GM23248 (cell line): ENCODE measurements at places on chromosomes 11 and 22.
A peak's percentile ranks its signal among the peaks of the same experiment; 100 is the strongest.

GRCh38 chr11:22508665-22509064 lies 117.0 kb downstream of the FANCF start:
- H3K4me1 ChIP-seq, result peaks cover 23% of the 10 kb centered on the region
- no peak overlapping the region for H3K27ac ChIP-seq
- DNase-seq, result no peak
- H3K27me3 ChIP-seq, result no peaks in the 10 kb centered on the region
- H3K36me3 ChIP-seq, result no peaks in the 10 kb centered on the region

- no peaks in the 10 kb centered on the region for H3K27me3 ChIP-seq
- no peak for DNase-seq
- H3K4me1 ChIP-seq, result no peaks in the 10 kb centered on the region
- H3K36me3 ChIP-seq, result peaks cover 82% of the 10 kb centered on the region
These were observed 16.4 kb downstream of the FNBP4 start for GRCh38 chr11:47750725-47751124.

DNA sequence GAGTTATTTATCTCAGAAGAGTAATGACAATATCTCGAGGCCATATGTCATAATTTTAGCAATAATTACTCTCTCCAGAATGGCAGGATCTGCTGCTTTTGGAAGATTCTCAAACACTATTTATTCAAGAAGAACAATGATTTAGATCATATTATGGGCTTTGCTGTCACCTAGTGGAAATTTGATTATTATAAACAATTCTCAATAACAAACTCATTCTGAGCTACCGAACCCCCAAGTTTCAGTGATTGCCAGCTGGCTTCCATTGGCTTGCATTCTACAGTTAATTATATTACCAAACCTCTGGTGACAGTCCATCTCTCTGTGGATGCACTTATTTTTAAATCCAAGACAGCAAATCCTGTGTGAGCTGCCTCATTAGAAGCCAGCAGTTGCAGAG lies 27.9 kb upstream of the SLC36A4 start:
- H3K27ac ChIP-seq, result no peak overlapping the region
- no peaks in the 10 kb centered on the region for H3K36me3 ChIP-seq
- H3K27me3 ChIP-seq, result peaks cover 12% of the 10 kb centered on the region
- H3K4me1 ChIP-seq, result no peaks in the 10 kb centered on the region
- H3K4me3 ChIP-seq, result no peak overlapping the region

DNA sequence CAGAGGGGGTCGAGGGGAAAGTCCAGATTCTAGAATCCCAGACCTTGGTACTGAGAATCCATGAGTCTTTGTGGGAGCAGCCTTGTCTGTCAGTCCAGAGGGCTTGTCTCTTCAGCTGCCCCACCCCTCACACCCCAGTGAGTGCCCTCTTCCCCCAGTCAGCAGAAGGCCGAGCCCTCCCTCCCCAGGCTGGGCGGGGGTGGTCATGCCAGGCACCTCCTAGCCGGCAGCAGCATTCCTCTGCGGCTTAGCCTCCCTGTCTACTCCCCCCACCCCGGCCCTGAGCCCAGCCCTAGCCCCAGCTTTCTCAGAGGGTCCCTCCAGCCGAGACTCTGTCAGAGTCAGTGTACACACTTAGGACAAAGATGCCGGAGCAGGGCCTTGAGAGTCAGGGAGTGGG lies 4.6 kb downstream of the SOX10 start:
- no peak overlapping the region for H3K27ac ChIP-seq
- DNase-seq, result no peak
- H3K27me3 ChIP-seq, result no peaks in the 10 kb centered on the region

GRCh38 chr22:47446331-47446730 lies 683.9 kb downstream of the TBC1D22A start:
- no peak overlapping the region for H3K4me3 ChIP-seq
- no peak overlapping the region for H3K27ac ChIP-seq
- H3K36me3 ChIP-seq, result no peaks in the 10 kb centered on the region

DNA sequence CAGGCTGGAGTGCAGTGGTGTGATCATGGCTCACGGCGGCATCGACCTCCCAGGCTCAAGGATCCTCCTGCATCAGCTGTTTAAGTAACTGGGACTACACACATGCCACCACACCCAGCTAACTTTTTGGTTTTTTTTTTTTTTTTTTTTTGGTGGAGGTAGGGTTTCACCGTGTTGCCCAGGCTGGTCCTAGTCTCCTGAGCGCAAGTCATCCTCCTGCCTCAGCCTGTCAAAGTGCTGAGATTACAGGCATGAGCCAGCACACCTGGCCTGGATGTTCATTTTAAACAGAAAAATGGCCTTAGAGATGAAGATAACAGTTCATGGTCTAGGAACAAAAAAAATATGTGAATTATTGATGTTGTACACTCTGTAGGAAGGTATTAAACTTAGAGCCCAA lies 13.6 kb upstream of the SLC25A18 start:
- no peaks in the 10 kb centered on the region for H3K4me1 ChIP-seq
- no peaks in the 10 kb centered on the region for H3K36me3 ChIP-seq
- DNase-seq, result no peak
- no peaks in the 10 kb centered on the region for H3K27me3 ChIP-seq

GRCh38 chr22:21697880-21698279 lies 32.1 kb downstream of the PPIL2 start:
- no peaks in the 10 kb centered on the region for H3K36me3 ChIP-seq
- H3K27ac ChIP-seq, result peak overlapping the region; percentile 22; the same call in 1 of the 2 replicates
- no peak overlapping the region for H3K4me3 ChIP-seq
- peaks cover 12% of the 10 kb centered on the region for H3K4me1 ChIP-seq
- H3K27me3 ChIP-seq, result no peaks in the 10 kb centered on the region
- peak; percentile 63 for DNase-seq

GRCh38 chr22:29635734-29636357 lies 32.4 kb downstream of the NF2 start:
- peak; percentile 77 for DNase-seq
- H3K4me3 ChIP-seq, result no peak overlapping the region
- H3K4me1 ChIP-seq, result peaks cover 30% of the 10 kb centered on the region

DNA sequence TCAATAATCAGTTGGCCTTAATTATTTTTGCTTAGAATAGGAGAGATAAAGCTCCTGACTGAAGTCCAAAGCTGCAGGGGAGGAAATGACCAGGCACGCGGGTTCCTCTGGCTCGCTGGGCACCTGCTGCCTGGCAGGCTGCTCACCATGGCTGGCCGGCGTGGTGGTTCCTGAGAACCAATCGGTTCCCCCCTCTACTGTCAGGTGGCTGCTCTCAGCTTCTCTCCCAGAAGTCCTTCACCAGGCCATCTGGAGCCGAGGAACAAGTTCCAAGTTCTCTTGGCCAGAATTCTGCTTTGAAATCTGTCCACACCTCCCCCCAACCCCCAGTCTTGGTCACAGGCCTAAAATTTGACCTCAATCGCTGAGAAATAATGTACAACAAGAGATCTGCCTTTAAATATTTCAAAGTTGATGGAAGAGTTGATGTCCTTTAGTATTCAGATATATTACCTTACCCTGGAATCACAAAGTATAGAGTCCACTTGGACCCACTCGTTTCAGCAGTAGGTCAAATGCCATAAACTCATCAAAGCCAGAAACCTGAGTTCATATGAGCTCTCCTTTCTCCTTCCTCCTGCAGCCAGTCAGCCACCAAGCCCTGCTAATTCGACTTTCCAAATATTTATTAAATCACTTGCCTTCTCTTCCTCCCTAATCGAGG lies 25.2 kb downstream of the EXPH5 start:
- DNase-seq, result no peak
- no peak overlapping the region for H3K4me3 ChIP-seq
- H3K27me3 ChIP-seq, result peaks cover 6% of the 10 kb centered on the region; the same call in 1 of the 2 replicates
- no peaks in the 10 kb centered on the region for H3K36me3 ChIP-seq
- no peaks in the 10 kb centered on the region for H3K4me1 ChIP-seq

GRCh38 chr22:22714600-22715335 lies 70.4 kb downstream of the GGTLC2 start:
- no peak for DNase-seq
- H3K4me1 ChIP-seq, result no peaks in the 10 kb centered on the region
- no peaks in the 10 kb centered on the region for H3K36me3 ChIP-seq
- H3K27me3 ChIP-seq, result no peaks in the 10 kb centered on the region
- H3K27ac ChIP-seq, result no peak overlapping the region

GRCh38 chr11:11451501-11452005 lies 98.5 kb upstream of the CSNK2A3 start:
- no peak overlapping the region for H3K4me3 ChIP-seq
- H3K4me1 ChIP-seq, result no peaks in the 10 kb centered on the region

DNA sequence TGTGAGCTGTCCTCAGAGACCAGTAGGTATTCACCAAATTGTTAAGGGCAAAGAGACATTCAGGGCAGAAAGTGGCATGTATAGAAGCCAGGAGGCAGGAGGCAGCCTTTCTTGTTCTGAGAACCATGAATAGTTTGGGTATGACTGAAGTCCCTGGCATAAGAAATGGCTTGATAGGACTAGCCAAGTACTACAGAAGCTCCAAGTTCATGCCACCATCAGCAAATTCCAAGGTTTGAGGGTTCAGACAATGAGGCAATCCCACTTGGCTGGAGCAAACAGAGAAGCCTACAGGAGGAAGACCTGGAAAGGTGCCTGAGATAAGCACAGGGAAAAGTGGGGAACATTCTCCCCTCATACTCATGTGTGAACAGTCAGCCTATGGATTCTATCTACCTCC lies 25.8 kb downstream of the XRRA1 start:
- peaks cover 32% of the 10 kb centered on the region for H3K4me1 ChIP-seq
- DNase-seq, result peak; percentile 50
- peaks cover 3% of the 10 kb centered on the region; the same call in 1 of the 2 replicates for H3K36me3 ChIP-seq
- H3K27me3 ChIP-seq, result no peaks in the 10 kb centered on the region

DNA sequence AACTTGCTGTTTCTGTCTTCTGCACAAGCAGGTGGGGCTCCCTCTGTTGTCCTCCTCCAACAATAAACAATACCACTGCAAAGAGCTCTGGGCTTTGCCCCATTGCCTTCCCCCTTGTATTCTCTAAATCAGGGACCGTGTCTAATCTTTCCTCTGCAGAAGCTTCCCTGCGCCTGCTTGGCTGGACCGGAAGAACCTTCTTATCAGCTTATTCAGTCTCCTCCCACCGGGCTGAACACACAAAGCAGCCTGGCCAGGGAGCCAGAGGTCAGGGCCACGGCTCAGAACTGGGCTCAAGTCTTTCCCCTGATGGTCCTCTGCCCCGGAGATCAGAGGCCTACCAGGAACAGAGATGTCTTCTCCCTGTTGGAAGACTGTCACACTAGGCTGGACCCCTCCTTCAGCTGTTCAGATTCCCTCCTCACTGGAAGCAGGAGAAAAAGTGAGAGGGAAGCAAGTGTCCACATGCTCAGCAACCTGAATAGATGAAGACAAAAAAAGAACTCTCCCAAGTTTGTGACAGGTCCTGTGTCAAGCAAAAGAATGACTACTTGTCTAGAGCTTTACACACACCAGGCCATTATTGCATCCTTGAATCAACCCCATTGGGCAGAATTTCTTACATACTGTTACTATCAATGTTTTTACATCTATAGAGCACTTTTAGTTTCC lies 63.7 kb downstream of the RAB30 start:
- no peak for DNase-seq
- H3K4me1 ChIP-seq, result peaks cover 33% of the 10 kb centered on the region
- no peak overlapping the region for H3K4me3 ChIP-seq
- H3K27ac ChIP-seq, result no peak overlapping the region
- H3K27me3 ChIP-seq, result no peaks in the 10 kb centered on the region

GRCh38 chr22:42062506-42063170 lies 8.0 kb downstream of the NAGA start:
- H3K27me3 ChIP-seq, result no peaks in the 10 kb centered on the region
- H3K36me3 ChIP-seq, result no peaks in the 10 kb centered on the region
- DNase-seq, result no peak
- H3K4me3 ChIP-seq, result no peak overlapping the region
- H3K4me1 ChIP-seq, result no peaks in the 10 kb centered on the region

DNA sequence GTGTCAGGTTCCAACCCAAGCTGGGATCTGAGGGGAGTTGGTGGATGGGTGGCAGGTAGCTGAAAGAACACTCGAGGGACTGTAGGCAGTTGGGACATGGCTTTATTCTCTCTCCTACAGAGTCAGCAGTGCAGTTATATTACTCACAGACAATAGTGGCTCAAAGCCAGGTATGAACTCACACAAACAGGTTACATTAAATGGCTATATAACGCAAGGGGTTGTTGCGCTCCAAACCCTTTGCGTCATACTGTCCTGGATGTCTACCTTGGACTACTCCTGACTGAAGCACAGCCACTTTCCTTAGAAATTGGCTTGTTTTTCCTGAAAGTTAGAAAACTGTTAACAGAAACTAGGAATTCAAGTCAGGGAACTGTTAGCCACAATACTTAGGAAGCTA lies 66.4 kb upstream of the OR4B1 start:
- H3K27me3 ChIP-seq, result no peaks in the 10 kb centered on the region
- H3K27ac ChIP-seq, result no peak overlapping the region
- no peak overlapping the region for H3K4me3 ChIP-seq
- H3K36me3 ChIP-seq, result peaks cover 10% of the 10 kb centered on the region; the same call in 1 of the 2 replicates
- peaks cover 18% of the 10 kb centered on the region for H3K4me1 ChIP-seq

DNA sequence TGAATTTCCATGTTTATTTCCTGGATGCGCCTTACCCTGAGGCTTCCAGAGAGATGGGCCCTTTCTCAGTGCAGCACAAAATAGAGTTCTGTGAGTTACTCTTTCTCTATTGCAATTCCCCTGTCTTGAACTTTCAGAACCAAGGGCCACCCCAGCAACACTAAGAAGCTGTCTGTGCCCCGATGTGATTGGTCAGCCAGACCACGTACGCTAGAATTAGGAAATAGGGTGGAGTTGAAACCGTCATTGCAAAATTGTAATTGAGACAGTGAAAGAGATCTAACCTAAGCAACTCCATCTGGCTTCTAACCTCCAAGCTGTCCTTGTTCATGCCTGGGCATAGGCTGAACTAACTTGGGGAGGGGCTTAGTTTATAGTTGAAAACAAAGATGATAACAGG lies 981.3 kb downstream of the OPCML start:
- no peaks in the 10 kb centered on the region for H3K4me1 ChIP-seq
- H3K27me3 ChIP-seq, result no peaks in the 10 kb centered on the region
- no peak overlapping the region for H3K4me3 ChIP-seq
- no peak for DNase-seq
- no peak overlapping the region for H3K27ac ChIP-seq
- no peaks in the 10 kb centered on the region for H3K36me3 ChIP-seq

DNA sequence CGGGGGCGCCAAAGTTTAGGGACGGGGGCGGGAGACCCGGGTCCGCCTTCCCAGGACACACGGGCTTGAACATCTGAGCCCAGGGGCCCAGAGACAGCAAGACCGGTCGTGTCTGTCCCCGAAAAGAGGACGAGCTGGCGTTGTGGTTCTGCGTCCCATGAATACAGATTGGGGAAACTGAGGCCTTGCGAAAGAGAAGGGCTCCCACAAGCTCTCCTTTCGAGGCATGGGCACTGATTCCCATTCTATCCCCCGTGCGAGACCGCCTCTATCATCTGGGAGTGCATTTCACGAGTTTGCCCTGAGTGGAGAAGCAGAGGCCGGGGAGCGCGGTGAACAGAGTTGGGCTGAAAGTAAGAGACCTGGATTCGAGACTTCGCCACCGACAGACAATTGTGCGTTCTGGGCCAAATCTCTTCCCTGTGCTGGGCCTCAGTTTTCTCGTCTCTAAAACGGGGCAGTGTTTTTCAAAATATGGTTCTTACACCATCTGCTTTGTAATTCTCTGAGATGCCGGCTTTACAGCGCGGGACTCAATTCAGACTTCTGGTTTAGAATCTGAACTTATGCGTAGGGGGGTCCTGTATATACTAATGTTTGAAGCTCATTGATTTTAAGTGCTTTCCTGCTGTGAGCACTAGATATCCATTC lies 471 bp downstream of the RNF185 start:
- peak overlapping the region; percentile 87 for H3K4me3 ChIP-seq
- peaks cover 19% of the 10 kb centered on the region for H3K4me1 ChIP-seq
- no peaks in the 10 kb centered on the region for H3K27me3 ChIP-seq
- H3K27ac ChIP-seq, result peak overlapping the region; percentile 71
- peak; percentile 69 for DNase-seq

GRCh38 chr22:24473284-24473683 lies 21.8 kb upstream of the UPB1 start:
- H3K27ac ChIP-seq, result peak overlapping the region; percentile 83
- no peak overlapping the region for H3K4me3 ChIP-seq
